NCI-H1105 (cell line): ENCODE measurements at places on chromosomes 11 and 22.

GRCh38 chr11:75445315-75445953, 12.4 kb upstream of the KLHL35 start:
- DNase-seq = peak; percentile 28

DNA sequence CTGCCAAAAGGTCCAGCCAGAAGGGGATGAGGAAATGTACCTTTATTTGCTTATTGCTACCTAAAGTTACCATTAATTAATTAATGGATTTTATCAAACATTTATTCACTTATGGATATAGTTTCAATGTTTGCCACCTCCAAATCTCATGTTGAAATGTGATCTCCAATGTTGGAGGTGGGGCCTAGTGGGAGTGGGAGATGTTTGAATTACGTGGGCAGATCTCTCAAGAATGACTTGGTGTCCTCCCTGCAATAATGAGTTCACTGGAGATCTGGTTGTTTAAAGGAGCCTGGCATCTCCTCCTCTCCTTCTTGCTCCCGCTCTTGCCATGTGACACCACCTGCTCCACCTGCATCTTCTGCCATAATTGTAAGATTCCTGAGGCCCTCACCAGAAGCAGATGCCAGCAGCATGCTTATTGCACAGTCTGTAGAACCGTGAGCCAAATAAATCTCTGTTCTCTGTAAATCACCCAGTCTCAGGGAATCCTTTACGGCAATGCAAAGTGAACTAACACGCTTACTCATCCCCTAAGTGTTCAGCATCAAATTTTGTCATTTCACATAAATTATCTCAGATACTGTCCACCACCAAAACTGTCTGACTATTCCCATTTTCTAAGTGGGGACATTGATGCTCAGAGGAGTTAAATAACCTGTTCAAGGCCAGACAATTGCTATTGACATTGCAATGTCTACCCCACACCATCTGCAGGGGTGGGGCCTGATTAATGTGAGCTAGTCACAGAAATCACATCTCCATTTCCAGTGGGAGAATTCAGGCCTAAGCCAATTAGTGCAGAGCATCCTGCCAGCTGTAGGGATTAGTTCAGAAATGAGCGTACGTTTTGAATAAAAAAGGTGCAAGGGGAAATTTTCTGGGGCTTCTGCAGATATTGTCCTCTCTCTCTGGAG, 51.6 kb upstream of the SYN3 start:
- no peak for DNase-seq

DNA sequence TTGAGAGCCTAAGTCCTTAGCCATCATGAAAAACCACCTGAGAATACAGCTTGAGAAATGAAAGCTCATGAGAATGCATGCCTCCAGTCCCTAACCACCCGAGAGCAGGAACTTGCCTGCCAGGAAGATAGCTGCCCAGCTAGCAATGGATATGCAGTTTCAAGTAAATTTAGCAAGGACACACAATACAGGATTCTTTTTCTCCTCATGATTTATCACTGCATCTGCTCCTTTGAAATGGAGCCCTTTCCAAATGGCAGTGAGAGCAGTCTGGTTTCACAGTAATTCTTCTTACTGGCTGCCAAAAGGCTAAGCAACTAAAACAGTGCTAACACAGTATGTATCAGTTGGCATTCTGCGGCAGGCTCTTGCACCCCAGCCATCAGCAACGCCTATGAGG, 109.9 kb downstream of the MICAL3 start:
- DNase-seq = no peak

GRCh38 chr11:27410272-27410671, 47.3 kb upstream of the CCDC34 start:
- DNase-seq = no peak

- DNase-seq = no peak
These were observed 50.7 kb downstream of the F2 start for GRCh38 chr11:46769636-46770221.

- no peak for DNase-seq
These were observed 208.2 kb upstream of the ZC3H12C start for GRCh38 chr11:109885006-109885405.

- no peak for DNase-seq
These were observed 2.9 kb upstream of the SERPINH1 start for GRCh38 chr11:75558939-75559843.

- no peak for DNase-seq
These were observed 166.3 kb downstream of the TMEM135 start for GRCh38 chr11:87203907-87204602.

DNA sequence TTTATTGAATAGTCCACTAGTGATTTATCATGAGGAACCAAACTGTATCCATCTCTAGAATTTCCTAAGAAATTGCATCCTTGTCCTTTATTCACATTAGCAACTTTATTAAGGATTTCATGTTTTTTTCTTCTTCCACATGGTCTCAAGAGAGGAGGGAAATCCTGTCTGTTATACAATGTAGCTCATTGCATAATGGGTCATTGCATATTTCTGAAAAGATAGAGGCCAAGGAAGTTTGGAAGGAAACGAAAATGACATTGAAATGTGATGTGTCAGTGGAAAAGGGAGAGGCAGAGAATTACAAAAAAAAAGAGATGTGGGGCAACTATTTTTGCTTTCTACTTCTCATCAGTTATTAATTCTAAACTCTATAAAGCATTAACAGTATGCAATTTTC, 353.1 kb downstream of the METTL15 start:
- no peak for DNase-seq

- no peak for DNase-seq
These were observed 41.2 kb downstream of the SYTL2 start for GRCh38 chr11:85769771-85770170.

DNA sequence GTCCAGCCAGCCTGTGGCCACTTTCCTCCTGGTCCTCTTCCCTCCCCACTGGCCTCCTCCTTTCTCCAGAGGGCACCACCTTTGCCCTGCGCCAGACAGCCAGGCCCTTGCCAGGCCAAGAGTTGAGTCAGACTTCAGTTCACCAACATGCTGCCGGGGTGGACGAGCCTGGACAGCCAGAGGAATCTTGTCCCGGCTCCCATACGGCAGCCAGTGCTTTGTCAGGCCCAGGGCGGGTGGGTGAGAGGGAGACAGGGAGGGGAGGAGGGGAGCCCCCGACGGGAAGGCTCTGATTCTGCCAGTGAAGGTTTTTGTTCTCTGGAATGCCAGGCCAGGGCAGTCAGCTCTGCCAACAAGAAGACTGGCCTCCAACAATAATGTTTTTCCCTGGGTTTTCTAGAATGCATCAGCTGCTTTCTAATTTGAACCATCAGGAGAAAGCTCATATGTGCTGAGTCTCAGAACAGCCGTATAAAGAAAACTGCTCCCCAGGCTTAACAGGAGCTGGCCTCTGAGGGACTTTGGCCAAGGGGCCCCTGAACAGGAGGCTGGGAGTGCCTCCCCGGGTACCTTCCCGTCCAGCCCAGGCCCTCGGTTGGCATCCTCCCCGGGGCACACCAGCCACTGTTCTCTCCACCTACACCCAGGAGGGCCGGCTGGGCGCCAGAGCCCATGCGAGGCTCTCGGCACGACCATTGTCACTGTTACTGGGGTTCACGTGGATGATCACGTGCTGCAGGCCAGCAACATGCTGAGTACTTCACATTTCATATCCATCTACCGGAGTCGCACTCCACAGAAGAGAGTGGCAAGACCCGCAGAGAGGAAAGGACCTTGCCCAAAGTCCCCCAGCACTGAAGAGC, 28.6 kb downstream of the LIF start:
- no peak for DNase-seq

- no peak for DNase-seq
These were observed 579.7 kb upstream of the RAG2 start for GRCh38 chr11:37177721-37178120.

- DNase-seq = no peak
These were observed 13.4 kb downstream of the STARD10 start for GRCh38 chr11:72780296-72781062.

- DNase-seq = peak; percentile 79
These were observed 84.1 kb downstream of the LARGE2 start for GRCh38 chr11:46006418-46007070.

DNA sequence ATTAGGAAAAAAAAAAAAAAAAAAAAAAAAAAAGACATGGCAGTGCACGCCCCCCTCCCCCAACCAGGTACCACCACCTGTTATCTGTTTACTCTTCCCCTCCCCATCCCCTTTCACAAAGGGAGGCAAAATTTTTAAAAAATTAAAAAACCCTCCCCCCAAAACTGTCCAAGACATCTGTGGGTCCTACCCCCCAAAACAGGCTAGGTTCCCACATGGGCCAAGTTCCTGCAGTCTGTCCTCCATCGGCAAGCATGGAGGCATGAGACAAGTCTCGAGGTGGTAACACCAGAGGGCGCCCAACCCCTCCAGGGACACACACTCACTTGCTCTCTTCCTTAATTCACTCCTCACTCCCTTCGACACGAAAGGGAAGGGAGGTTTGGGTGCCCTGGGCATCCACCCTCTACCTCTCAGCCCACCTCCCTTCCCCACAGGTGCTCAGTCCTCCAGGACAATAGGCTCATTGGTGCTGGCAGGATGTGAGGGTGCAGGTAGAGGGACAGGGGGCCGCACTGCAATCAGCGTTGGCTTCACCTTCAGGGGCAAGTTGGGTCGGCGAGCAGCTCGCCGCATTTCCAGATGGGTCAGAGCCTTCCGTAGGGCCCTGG, 2.2 kb upstream of the TUT1 start:
- peak; percentile 40 for DNase-seq

- no peak for DNase-seq
These were observed at the start of gene PARVB for GRCh38 chr22:44024288-44024921. Gene PARVB (plus strand): TSS chr22:44024302. CDS start chr22:44024340, 38 bp downstream.

DNA sequence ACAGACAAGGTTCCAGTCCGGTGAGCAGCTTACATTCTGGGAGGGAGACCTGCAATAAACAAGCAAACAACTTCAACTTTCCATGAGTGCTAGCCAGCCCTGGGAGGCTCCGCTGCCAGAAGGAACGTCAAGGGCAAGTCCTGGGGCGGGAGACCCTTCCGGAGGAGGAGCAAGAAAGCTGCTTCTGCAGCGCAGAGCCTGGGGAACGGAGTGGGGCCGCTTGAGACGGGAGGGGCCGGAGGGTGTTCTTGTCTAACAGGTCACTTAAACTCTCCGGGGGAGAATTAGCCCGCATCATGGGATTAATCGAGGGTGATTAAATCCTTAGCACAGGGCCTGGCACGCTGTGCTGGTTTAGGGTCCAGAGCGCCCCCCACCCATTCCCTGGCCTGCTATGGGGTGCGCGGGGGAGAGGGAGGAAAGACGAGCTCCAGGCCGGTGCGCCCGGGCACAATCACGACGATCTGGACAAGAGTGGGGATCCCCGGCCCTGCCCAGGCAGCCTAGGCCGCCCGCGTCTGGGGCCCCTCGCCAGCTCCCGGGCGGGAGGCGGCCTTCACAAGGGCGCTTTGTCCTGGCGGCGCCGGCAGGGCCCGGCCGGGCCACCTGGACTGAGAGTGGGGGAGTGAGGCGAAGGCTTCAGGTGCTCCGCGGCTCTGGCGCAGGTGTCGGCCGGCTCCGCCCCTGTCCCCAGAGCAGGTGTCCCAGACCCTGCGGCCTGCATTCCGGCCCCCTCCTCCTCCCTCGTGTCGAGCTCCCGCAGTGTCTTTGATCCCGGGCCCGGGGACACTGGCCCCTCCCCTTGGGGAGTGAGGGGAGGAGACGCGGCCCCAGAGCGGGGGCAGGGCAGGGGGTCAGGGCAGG, 663 bp upstream of the LARGE2 start:
- peak; percentile 93 for DNase-seq

DNA sequence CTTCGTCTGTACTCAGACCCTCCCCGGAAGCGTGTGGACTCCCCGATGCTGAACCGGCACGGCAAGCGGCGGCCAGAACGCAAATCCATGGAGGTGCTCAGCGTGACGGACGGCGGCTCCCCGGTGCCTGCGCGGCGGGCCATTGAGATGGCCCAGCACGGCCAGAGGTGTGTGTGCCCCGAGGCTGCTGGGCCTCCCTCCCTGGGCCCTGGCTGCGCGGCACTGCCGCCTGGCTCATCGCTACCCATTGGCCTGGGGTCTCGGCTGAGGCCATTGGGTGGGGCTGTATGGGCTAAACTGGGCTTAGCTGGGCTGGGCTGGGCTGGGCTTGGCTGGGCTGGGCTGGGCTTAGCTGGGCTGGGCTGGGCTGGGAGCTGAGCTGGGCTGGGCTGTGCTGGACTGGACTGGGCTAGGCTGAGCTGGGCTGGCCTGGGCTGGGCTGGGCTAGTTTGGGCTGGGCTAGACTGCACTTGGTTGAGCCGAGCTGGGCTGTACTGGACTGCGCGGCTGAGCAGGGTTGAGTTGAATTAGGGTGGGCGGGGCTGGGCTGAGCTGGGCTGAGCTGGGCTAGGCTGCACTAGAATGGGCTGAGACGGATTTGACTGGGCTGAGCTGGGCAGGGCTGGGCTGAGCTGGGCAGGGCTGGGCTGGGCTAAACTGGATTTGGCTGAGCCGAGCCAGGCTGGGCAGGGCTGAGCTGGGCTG, 40.7 kb downstream of the MOB2 start:
- DNase-seq = no peak

DNA sequence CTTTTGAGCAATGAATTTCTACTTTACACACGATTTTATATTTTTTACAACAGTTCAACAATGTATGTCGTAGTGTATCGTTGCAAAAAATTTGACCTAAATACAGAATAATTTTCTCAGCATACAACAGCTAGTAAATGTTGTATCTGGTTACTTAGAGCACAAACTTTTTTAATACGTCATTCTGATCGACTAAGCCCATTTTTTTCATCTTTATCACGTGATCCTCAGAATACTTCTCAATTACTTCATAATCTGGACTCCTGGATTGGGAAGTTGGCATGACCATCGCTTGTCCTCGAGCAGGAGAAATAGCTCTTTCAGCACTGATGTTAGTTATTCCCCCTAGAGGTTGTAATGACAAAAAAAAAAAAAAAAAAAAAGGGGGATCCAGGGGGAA, 16.6 kb downstream of the OR51L1 start:
- no peak for DNase-seq

DNA sequence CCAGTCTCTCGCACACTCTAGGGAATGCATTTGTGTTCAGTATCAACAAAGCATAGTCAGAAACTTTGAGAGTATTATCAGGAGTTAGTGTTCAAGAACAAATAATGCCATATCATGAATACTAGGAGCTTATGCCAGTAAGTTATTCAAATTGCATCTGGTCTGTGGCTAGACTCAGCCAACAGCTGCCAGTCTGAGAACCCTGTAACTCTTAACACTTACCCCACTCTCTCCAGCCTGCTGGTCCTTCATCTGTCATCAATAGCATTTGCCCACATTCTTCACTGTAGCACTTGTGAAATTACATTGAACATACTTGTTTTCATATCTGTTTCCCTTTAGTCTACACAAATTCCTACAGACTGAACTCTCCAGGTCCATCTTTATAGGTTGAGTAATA, 1157.5 kb upstream of the RAG2 start:
- no peak for DNase-seq

GRCh38 chr11:27305751-27306150, 57.3 kb downstream of the CCDC34 start:
- DNase-seq = no peak

DNA sequence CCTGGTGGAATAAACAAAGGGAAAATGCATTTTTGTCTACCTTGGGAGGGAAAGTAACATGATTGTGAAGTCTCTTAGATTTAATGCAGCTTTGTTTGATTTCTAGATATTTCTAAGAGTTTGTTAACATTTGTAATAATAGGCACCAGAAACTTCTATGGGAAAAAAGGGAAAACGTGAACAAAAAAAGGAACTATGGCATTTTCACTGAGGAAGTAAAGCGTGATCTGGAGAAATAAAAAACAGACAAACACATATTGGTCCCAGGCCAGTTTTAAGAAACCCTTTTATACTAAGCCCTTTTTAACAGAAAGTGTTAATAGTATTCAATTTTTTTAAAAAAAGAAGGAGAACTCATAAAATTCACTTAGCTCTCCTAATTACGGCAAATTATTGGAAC, 6.9 kb upstream of the MS4A7 start:
- no peak for DNase-seq

- no peak for DNase-seq
These were observed 46.6 kb downstream of the MTMR2 start for GRCh38 chr11:95877291-95877690.

- DNase-seq = no peak
These were observed 192.5 kb downstream of the DDX10 start for GRCh38 chr11:108857382-108857781.
